CD4-positive, alpha-beta T cell (primary cell): ENCODE measurements at places on chromosomes 4 and X. TPM values are rescaled to one million over a fixed set of nuclear protein-coding genes. Genes with fewer than 3 reads are reported as not detected.
A peak's percentile ranks its signal among the peaks of the same experiment; 100 is the strongest.

Gene PGRMC2
- 99.9 TPM for total RNA-seq

Gene RAP2C
- 52.0 TPM for total RNA-seq

Gene PABPC1L2B
- total RNA-seq: not detected

Gene GJB1
- total RNA-seq: not detected

Gene PCDH18
- total RNA-seq: not detected

Gene KLKB1
- total RNA-seq: 1.2 TPM

Gene FMR1NB
- total RNA-seq: not detected

Gene AKAP14
- total RNA-seq: not detected

Gene NAT8L
- total RNA-seq: not detected

- no peak for DNase-seq
Measured at GRCh38 chr4:127586922-127587571, 45.7 kb upstream of the INTU start.

- no peak for DNase-seq
Measured at GRCh38 chr4:76011700-76012387, 4.5 kb upstream of the CXCL9 start.

DNA sequence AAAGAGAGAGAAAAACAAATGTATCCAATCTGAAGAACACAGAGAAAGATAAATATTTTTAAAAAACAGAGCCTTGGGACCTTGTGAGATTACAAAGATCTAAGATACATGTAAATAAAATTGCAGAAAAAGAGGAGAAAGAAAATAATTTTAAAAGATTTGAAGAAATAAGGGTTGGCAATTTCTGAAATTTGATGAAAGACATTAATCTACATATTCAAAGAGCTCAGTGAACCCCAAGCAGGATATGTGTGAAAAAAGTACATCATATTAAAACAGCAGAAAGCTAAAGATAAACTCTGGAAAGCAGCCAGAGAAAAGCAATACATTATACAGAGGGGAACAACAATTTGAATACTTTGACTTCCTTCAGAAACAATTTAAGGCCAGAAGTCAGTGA, 244.7 kb downstream of the ENOX2 start:
- DNase-seq: no peak

GRCh38 chr4:25246680-25247611, 13.1 kb downstream of the PI4K2B start:
- DNase-seq: no peak

DNA sequence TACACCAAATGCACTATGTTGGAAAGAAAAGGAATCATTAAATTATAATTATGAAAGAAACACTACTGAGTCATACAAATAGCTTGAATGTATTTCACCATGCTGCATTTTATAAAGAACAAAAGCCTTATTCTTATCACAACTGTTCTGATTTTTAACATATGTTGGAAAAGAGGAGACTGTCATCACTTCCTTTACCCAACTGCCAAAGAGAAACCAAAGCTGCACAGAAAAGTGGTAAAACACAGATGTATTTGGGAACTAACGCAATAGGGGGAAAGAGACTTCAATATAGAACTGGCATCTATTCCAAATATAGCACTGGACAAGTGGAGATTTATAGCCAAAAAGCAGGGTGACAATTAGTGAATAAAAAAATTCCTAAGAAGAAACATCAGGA, 181.0 kb downstream of the SPANXN3 start:
- DNase-seq: no peak

- DNase-seq: no peak
Measured at GRCh38 chr4:7403001-7403400, 31.7 kb downstream of the PSAPL1 start.

- DNase-seq: no peak
Measured at GRCh38 chr4:13793020-13793710, 165.6 kb upstream of the BOD1L1 start.

DNA sequence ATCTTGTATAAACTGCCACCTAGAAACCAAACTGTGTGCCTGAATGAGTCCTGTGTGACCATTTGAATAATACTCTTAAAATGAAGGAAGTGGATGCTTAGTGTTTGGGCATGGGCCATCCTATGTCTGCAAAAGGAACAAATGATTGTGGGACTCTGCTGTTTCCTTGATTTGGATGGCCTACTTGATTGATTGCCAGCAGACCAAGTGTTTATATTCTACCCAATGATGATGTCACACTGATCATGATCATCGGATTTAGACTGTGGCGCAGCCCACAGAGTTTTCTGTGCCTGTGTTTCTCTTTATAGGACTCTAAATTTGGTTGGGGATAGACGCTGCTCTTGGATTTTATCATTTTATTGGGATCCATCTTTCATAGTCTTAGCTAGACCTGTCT, 4.4 kb downstream of the SEPTIN11 start:
- DNase-seq: no peak

GRCh38 chrX:51336584-51336983, 4.0 kb downstream of the NUDT10 start:
- peak; percentile 53 for DNase-seq

DNA sequence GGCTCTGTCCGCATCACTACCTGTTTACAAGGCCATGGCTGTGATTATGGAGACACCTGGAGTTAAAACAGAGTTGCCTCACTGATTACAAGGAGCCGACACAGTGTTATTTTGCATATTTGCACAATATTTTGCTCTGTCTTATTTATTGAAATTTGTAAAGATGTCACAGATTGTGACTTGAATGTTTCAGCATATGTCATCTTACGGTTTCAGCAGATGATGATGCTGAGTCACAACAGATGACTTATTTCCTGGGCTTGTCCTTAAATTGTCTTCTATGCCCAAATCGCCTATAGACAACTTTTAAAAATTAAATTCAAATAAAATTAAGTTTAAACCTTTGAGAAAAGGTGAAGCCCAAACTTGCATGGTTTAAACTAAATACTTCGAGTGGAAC, 87.1 kb upstream of the INPP4B start:
- no peak for DNase-seq

- DNase-seq: peak; percentile 57
Measured at GRCh38 chr4:81492606-81493230, 21.0 kb upstream of the RASGEF1B start.

DNA sequence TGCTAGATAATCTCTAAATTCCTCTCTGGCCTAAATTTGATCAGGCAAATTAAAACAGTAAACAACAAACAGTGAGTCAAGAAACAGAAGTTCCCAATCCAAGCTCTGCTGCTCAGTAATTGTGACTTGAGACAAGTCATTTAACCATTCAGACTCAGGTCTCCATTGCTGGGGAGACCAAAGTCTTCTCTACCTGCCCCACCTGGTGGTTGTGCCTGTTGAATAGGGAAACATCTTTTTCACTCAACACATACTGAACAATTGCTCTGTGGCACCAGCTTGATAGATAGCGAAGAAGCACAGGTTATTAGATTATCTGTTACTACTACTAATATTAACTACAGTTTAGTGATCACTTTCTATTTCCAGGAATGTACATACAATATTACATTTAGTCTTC, 112.1 kb upstream of the EOLA2 start:
- no peak for DNase-seq

- DNase-seq: no peak
Measured at GRCh38 chr4:107066621-107067020, 30.5 kb upstream of the DKK2 start.

DNA sequence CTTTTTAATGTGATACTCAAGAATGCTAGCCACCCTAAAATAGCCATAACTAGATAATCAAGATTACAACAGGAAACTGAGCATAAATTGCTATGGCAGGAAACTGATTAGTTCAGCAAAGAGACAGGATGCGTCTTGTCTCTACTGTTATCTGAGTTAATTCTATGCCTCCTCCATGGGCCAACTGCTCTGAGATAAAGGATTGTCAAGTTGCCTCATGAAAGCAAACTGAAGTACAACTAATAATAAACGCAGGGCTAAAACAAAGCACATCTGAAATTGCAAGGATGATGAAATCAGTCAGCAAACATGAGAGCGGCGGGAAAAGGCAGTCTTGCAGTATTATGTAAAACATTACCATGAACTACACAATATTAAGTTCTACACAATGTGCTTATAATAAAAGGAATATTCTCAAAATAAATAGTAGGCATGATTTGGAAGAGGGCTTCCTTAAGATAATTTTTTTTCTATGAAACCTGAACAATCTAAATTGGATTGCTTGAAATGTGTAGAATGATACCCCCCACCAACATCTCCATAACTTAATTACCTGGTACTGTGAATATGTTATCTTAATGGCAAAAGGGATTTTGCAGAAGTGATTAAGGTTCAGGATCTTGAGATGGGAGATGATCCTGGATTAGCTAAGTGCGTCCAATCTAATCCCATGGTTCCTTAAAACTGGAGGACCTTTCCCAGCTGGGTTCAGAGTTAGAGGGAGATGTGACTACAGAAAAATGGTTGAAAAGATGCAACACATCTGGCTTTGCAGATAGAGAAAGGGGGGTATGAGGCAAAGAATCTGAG, 65.9 kb downstream of the ANTXR2 start:
- no peak for DNase-seq

- DNase-seq: no peak
Measured at GRCh38 chr4:146159384-146160058, 16.0 kb upstream of the LSM6 start.

DNA sequence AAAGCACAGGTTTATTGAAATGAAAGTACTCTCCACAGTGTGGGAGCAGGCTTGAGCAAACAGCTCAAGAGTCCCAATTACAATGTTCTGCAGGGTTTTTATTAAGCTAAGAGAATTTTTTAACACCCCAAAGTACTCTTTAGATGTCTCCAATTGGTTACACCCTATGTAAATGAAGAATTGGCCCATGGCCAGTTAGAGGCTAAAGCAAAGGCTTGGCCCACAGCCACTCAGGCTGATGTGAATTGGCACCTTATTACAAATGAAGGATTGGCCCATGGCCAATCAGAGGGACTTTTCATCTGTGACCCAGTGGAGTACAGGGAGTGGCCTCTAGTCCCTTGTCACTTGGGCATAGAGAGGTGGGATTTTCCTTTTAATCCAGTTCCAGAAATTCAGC, 30.1 kb upstream of the IQCM start:
- no peak for DNase-seq

DNA sequence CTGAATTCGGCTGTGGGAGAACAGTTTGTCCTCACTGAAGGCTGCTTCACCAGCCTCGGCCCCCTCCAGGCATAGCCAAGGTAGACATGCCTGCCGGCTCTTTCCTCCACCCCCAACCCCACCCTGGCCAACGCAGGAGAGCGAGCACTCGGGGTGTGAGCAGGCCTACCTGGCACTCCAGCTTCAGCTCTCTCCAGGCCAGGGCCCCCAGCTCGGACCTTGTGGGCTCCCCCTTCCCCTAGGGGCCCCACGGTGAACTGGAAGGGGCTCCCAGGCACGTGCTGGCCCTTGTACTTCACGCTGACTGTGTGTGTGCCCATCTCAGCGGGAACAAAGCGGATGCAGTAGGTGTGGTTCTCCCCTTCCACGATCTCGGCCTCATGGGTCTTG, 22.4 kb downstream of the FLNA start:
- no peak for DNase-seq

GRCh38 chr4:7041801-7042502, 1.2 kb upstream of the TADA2B start:
- DNase-seq: no peak

DNA sequence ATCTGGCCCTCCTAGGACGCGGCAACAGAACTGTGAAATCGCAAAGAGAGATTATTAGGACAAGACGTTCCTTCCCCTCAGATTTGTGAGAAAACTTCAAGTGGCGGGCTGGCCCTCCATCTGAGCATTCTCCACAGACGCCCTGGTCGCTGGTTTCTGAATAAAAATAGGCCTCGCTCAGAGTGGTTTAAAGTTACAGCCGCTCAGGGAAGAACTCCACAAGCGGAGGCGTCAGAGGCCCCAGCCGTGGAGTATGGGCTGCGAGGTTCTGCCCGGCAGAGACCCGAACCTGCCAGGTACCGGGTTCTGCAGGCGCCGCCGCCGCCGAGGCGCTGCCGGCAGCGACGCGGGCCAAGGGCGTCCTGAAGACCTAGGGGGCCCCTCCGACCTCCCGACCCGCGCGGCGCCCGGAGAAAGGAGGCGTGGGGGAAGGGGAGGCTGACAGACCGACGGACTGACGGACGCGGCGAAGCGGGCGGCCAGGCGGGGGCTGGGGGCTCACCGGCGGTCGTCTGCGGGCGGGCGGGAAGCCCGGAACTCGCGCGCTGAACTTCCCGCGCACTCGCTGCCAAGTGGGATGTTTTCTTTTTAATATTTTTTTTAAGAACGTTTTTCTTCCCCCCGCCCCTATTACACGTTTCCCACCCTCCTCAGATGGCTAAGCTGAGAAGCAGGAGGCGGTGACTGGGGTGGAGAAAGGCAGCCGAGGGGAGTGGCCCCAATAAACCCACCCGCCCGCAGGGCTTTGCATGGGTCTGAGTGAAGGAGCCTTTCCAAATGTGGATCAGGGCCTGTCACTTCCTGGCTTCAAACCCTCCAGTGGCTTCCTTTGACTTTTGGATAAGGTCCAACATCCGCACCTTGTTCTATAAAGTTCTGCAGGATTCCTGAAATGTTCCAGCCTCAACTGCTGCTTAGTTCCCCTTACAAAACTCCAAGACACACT, at the start of gene PABPC4L:
Gene PABPC4L, minus strand, starts transcription at position 574 of the 946 bp plus-strand sequence. CDS start 770 bp downstream, outside the sequence.
- DNase-seq: no peak

DNA sequence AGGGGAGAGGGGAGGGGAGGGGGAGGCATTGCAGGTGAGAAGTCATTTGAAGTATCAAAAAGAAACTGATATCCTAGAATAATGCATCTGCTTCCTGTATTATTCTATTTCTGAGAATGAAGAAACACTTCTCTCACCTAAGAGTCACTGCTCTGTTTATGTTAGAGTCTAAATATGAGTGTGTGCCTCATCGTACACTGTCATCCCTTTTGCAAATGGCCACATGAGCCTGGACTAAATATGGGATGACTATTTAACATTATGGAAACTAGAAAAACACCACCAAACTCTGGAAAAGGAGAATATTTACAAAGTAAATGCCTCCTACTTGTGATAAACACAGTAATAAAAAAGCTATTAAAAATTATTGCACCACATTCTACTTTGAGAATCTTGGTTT, 146.4 kb upstream of the NOCT start:
- no peak for DNase-seq

DNA sequence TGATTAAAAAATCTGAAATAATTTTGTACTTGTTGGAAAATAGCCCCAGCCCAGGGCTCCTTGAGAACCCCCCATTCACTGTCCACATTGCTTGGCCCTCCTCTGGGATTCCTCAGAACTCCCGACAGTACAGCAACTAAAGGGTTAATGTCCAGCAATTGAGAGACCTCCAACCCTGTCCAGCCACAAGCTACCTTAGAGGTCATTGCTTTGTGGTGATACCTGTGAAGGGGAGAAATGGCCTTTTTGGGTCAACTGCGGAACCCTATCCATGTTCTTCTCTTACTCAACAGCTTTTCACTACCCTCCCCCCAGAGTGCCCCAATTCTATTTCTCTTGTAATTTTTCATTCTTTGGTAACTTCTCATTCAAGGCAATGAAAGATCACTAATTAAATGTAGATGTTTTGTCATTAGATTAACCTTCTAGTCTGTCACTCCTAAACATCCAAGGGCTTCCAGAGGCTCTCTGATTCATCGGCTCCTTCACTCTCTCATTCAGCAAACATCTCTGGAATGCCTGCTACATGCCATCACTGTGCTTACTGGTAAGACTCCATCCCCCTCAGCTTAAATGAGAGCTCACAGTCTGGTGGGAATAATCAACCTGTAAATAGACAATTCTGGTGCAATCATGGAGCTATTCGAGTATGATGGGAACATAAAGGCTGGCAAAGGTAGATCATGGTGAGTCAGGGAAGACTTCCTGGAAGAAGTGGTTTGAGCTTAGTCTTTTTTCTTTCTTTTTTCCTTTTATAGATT, 241.4 kb upstream of the PGRMC2 start:
- no peak for DNase-seq

GRCh38 chr4:53100501-53101190, 238.5 kb downstream of the RASL11B start:
- DNase-seq: no peak
